ENCODE measurements at places on chromosomes 11 and 22.
A peak's percentile ranks its signal among the peaks of the same experiment; 100 is the strongest.

DNA sequence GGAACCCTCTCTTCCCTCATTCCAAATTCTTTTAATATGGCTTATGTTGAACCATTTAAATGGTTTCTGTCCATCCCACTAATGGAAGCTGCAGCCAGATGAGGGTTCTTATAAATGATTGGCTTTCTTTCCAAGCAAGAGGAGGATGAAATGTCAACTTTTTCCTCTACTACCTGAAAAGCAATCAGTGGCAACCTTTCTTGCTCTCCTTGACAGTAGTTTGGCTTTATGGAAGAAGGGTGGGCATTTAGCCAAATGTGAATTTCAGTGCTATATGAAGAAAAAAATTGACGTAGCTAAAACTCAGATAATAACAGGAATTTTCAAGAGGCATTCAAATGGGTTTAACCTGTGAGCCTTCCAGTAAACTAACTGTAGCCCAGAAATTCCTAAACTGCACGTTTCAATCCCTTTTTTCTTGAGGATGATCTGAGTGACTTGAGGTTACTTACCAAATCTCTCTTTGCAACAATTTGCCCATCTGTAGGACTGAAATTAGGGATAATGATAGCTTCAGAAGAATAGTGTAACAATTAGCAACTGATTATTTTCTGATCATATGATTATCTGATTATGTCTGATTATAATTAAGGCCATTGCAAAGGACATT is 90.9 kb downstream of the EXT2 start:
- no peak for DNase-seq

DNA sequence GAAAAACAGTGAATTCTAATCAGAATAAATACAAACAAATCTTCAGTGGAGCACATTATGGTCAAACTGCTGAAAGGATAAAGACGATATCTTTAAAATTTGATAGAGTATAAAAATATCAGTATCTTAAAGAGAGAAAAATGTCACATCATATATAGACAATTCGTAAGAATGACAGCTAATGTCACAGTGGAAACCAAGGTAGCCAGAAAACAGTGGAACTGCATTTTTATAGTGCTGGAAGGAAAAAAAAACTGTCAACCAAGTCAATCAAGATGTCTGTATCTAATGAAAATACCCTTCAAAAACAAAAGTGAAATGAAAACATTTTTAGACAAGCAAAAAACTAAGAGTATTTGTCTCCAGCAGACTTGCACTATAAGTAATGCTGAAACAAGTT is 73.4 kb upstream of the HMGXB4 start:
- no peak for DNase-seq

GRCh38 chr11:118908901-118909618 is 16.7 kb downstream of the BCL9L start:
- peak; percentile 95 for DNase-seq

DNA sequence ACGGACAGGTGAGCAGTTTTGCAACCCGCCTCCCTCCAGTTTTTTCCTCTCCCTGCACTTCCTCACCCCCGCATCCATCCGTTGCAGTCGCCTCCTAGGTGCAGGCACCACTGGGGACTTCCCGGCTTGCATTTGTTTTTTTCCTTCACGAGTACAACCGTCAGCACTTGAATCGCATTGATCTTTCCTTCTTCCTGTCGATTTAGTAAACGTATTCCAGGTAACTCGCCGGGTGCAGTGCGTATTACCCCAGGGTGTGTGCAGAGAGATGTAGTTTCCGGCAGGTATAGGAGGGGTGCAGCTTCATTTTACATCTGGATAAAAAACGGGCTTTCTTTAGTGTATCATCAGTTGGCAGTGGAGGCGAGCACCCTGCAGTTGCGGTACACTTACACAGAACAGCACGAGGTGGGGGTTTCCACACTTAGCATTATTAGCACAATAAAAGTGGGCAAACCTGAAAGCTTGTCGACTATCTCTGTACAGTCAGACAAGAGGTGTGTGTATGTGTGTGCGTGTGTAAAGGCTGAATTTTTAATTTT is at the start of gene SORL1-AS1:
SORL1-AS1 (minus strand) TSS at position 359 of the 542 bp plus-strand sequence.
- no peak for DNase-seq

- DNase-seq: peak; percentile 32
These were observed 1.1 kb upstream of the AP2A2 start for GRCh38 chr11:924406-925157.

- DNase-seq: peak; percentile 79
These were observed 8.8 kb upstream of the CTSD start for GRCh38 chr11:1772270-1773130.

- no peak for DNase-seq
These were observed 9.3 kb downstream of the TOLLIP start for GRCh38 chr11:1300121-1300520.
